Stimulated activated CD4-positive, alpha-beta T cell treated with anti-CD3 and anti-CD28 coated beads, Interleukin-1b, Interleukin-23, amount 100 ng/mL, for 4 hours (primary cell): ENCODE measurements at places on chromosomes 12 and 14.
A peak's percentile ranks its signal among the peaks of the same experiment; 100 is the strongest.

DNA sequence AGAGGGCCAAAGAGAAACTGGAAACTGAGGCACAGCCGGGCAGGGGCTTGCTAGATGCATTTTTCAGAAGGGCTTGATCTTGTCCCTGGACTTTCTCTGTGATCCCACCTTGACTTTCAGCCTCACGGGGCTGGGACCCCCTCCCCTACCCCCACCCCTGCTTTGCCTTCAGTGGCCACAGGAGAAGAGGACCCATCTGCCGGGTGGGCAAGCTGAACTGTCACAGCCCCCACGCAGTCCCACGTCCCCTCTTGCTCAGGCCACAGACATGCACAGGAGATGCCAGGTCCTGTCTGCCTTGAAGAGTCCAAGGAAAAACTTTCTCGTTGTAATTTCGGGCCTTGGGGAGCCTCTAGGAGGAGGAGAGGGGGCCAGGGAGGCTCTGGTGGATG, 158.9 kb downstream of the KIF26A start:
- DNase-seq, result no peak

DNA sequence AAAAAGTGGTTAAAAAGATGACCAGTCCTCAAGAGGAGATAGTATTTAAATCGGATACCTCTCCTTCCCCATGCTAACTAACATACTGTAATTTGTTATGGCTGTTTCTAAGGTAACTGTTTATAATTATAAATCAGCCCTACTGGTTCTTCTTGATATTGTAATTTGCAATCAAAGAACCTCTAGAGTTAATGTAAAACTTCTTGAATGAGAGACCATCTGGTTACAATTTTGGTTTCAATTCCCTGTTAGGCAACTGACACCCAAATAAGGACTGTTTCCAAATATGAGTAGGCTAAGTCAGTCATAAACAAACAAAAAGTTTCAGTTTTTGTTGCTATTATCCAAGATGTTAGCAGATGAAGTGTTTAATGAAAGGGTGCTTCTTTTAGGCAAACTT, 120.2 kb upstream of the DNM1L start:
- DNase-seq, result no peak

DNA sequence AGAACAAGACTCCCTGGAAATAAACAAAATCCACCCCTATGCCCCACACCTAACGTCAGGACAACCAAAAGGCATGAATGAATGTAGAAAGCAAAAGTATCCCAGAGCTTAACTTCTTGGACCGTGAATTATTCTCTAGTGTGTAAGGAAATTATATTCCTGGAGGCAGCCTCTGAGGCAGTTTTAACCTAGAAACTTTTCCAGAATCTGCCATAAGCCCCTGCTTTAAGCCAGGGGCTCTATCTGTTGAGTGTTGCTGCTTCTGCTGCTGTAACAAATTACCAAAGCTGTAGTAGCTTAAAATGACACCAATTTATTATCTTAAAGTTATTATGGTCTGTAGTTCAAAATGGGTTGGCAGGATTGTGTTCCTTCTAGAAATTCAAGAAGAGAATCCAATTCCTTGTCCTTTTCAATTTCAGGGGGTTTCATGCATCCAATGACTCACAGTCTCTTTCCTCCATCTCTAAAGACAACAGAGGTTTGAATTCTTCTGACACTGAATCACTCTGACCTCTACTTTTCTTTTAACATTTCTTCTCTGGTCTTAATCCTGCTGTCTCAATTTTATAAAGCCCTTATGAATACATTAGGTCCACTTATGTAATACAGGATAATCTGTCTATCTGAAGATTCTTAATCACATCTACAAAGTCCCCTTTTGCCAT, 242.7 kb downstream of the ATXN7L3B start:
- DNase-seq, result no peak

DNA sequence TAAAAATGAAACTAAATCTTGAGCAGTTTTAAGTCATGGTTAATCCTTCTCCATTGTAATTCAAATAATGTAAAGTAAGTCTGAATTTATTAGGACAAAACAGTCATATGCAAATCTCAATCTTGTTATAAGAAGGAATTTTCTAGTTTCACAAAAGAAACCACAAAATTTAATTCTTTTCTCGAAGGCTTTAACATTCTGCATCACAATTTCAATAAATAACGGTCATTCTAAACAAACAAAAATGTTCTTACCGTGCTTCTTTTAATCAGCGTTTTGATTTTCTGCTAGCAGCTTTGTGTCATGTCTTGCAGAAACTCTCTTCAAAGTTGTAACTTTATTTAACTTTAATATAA, 225 bp downstream of the CLEC2B start:
- no peak for DNase-seq

DNA sequence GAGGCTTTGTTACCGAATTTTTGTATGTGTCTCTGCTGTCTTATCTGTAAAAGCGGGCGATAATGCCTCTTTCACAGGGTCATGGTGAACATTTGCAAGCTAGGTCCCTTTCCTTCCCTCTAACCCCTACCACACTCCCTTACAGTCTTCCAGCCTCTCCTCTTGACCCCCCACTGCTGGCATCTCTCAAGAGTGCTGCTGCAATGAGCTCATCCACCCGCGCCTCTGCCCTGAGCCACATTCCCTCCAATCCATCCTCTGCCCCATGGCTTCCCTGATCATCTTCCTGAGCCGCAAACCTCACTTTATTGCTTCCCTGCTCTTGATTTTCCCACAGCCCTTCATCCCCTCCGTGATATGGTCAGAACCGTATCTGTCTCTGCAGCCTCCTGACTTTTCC, 343.6 kb downstream of the BCL11B start:
- DNase-seq, result no peak

DNA sequence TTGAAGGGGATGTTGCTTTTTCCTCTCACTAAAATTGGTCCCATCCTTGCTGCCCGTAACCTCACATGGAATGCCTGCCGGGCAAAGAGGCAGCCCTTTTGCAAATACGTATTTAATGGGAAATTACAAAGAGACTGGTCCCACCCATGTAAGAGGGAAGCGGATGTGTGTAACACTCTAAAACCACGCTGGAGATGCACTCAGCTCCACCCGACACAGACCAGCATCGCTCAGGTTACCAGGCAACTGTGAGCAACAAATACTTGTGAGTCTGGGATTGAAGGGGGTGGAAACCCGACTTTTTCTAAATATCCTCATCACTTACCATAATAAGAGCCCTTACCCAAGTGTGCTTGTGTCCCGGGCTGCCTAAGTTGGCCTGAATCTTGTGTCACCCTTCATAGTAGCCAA, 47.7 kb downstream of the ELK3 start:
- peak; percentile 21 for DNase-seq

DNA sequence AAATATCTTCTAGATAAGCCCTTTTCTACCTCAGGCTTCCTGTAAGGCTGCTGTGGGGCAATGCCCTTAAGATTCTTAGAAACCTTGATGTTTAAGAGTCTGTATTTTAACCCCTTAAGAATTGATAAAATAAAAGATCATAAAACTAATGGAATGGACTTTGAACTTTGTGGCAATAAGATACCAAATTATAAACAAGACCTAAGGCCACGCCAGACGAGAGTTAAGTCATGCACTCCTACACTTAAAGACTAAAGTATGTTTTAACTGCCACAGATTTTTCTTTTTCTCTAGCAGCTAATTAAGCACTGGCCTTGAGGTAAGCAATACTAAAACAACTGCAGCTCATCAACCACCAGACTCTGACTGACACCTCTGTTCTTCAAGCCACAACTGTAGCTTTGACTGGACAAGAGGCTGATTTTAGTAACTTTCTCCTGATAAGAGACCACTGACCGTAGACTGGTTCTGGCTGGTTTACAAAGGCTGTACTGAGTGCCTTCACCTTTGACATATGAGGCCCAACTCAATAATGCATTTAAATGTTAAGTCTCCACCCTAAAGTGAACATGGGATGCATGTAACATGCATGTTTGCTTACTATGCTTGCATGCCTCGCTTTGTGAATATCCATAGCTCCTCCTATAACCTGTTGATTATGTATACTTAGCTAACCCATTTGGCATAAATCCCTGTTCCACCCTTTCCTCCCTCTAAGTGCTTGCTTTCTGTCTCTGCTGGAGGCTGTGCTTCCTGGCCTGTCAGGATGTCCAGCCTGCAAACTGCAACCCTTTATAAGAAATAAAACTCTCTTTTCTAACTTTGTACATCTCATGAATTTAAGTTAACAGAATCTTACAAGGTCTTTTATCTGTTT, 71.9 kb downstream of the KLHL28 start:
- no peak for DNase-seq

GRCh38 chr14:24316597-24316950, 5.3 kb downstream of the LTB4R start:
- no peak for DNase-seq

- no peak for DNase-seq
Measured at GRCh38 chr14:87916103-87916885, 76.7 kb downstream of the GALC start.

GRCh38 chr14:25010471-25010870, 39.5 kb downstream of the STXBP6 start:
- DNase-seq, result no peak

DNA sequence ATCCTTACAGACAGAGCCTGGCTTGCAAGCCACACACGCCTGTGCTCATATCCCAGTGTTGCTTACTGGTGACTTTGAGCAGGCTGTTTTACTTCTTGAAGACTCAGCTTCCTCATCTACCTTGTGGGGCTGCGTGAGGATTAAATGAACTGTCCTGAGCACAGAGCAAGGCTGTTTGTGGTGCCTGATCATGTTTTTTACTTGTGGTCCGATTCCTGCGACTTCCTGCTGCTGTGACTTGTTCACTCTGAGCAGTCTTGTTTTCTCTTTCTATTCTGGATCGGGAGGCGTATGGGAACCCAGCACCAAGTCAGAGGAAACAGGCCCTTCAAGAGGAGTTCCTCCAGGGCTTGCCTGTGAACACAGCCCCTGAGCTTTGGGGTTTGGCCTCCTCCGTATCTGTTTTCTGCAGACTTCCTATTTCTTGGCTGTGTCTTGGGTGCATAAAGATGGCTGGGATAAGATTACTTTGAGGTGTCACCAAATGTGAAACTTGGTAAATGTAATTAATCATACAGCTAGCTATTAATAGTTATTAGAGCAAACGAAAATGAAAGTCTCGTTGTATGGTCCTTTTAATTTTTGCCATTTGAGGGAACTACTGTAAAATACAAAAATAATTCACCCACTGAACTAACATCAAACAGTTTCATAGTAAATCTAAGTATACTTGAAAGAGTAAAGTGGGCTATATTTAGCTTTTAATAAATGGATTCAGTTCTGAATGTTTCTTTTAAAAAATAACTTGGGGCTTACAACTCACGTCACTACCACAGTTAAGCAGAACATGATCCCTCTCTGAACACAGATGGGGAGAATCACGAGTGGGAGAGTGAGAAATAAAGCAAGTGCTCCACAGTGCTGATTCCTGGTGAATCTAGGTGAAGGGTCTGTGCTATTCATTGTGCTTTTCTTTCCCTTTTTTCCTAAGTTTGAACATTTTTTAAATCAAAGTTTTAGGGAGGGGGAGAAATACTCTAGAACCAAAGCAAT, 251.5 kb downstream of the FOXN3 start:
- DNase-seq, result no peak

GRCh38 chr12:43921666-43922337, 85.9 kb downstream of the TMEM117 start:
- no peak for DNase-seq

- DNase-seq, result no peak
Measured at GRCh38 chr12:41992692-41993215, 151.9 kb downstream of the GXYLT1 start.

GRCh38 chr14:60266021-60266937, 17.3 kb downstream of the PPM1A start:
- DNase-seq, result no peak

DNA sequence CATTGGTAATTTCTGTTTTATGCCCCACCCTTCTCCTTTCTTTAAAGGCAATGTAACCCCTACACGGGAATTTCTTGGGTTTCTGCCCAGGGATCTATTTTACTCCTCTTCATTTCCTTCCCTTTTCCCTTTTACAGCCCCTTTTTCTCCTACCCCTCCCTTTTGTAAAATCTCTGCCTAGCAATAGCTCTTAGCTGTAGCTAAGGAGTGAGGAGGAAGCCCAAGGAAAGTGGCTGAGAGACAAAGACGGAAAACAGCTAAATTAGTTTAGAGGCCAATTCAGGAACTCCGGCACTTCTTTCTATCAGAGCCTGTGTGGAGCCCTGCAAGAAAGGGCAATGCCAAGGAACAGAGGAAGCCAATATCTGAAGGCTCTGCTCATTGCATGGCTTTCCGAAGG, 40.3 kb downstream of the SOCS2 start:
- no peak for DNase-seq

DNA sequence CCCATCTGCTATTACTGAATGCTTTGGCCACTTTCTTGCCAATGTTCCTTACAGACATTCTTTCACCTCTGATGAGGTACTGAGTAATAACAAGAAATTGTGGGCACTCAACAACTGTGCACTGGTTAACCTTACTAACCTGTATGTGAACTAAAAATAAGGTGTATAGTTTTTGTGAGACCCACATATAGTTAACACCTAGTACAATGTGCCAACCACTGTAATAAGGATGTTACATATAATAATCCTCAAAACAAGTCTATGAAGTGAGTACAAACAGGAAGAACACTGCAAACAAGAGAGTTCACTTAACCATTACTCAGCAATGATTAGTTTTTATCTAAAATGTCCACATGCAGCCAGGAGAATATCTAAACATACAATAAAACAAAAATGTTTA, 4.5 kb downstream of the DDHD1 start:
- DNase-seq, result no peak

DNA sequence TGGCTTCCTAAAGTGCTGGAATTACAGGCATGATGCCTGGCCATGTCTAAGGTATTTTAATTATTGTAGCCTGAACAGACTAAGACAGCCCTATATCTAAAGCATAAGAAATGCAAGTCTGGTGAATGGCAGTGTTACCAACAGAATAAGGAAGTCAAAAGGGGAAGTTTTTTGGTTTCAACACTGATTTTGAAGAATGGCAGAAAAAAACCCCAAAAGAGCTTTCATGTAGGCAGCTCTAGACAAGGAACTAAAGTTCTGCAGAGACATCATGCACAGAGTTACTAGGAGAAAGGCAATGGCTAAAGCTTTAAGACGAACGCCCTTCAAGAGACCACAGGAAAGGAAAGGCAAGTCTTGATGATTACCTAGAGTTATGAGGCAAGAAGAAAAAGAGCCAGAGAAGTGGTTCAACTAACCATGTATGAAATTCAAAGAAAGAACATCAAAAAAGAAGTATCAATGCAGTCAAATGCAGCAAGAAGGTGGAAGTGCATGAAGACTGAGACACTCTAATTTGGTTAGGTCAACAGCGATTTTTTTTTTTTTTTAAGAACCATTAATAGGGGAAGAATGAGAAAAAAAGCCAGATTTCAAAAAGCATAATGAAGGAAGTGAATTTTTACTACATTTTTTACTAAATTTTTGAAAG, 50.8 kb downstream of the RPS6KA5 start:
- DNase-seq, result no peak

DNA sequence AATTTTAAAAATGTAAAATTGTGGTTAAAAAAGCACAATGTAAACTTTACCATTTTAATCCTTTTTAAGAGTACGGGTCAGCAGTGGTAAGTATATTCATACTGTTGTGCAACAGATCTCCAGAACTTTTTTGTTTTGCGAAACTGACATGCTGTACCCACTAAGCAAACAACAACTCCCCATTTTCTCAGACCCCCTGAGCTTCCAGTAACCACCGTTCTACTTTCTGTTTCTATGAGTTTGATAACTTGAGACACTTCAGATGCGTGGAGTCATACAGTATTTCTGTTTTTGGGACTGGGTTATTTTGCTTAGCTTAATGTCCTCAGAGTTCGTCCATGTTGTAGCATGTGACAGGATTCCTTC, 38.0 kb downstream of the CHST11 start:
- no peak for DNase-seq

- DNase-seq, result no peak
Measured at GRCh38 chr14:99287269-99287942, 15.4 kb upstream of the BCL11B start.
